ENCODE measurements at places on chromosomes 1 and 21. TPM values are rescaled to one million over a fixed set of nuclear protein-coding genes. Genes with fewer than 3 reads are reported as not detected.

Gene CR1
- total RNA-seq, result not detected

Gene RRP15
- 25.2 TPM for total RNA-seq

Gene ILDR2
- total RNA-seq, result 0.14 TPM

Gene CFHR4
- not detected for total RNA-seq

Gene KCNJ15
- 0.50 TPM for total RNA-seq

Gene PTGFR
- total RNA-seq, result not detected

Gene PM20D1
- not detected for total RNA-seq

Gene NCAM2
- not detected for total RNA-seq

Gene RGS18
- not detected for total RNA-seq

Gene FCGR1A
- total RNA-seq, result not detected

Gene CACNA1S
- total RNA-seq, result not detected

Gene GPR37L1
- total RNA-seq, result 0.13 TPM
